ENCODE measurements at places on chromosomes 3 and 15.

DNA sequence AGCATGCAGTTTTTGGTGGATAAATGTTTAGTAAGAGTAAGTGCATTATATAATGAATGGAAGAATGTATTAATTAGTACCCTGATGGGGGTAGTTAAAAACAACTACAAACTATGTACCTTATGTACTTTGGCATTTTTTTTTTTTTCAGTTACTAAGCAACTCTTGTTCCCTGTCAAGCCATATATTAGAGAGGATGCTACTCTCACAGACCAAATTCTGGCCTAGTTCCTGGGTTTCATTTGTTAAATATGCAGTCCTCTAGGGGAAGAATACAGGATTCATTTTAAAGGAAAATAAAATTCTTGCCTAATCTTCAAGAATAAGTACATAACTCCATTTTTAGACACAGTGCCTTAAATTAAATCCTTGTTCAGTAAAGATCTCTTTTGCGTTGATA is 16.9 kb downstream of the FAM98B start:
- DNase-seq: no peak

GRCh38 chr3:144085964-144086363 is 114.3 kb downstream of the DIPK2A start:
- no peak for DNase-seq

DNA sequence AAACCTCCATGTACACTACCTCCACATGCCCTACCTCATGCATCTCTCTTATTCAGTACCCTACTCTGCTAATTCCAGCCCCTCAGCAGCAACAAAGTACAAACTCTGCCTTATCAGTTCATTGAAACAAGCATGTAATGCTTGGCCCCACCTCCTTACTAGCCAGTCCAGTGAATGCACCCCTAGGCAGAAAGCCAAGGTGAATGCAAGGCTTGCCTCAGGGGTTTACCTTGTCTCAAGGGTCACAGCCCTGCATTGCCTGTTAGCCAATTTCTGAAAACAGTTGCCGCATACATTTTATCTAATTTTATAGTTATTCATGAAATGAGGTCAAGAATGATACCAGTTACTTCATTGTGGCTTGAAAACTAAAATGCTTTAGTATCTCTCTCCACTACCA is 576.4 kb downstream of the FHIT start:
- DNase-seq: no peak

DNA sequence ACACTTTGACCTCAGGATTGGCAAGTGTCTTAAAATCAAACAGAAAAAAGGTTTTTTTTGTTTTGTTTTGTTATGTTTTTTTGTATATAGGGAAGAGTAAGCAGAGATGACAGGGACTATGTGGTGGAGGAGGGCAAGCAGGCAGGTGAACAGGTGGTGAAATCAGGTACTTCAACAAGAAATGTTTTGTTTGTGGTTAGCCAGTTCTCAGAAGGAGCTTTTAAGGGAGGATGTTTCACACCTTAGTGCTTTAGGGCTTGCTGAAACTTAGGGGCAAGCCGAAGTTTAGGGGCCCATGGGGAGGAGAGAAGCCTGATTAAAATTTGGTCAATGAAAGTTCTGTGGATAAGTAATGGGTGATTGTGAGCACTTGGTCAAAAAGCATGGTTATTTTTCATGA is 370.7 kb upstream of the SLCO3A1 start:
- no peak for DNase-seq

- DNase-seq: no peak
These were observed 2.3 kb upstream of the UACA start for GRCh38 chr15:70765504-70766281.

GRCh38 chr3:116005404-116005803 is 382.1 kb downstream of the GAP43 start:
- no peak for DNase-seq

GRCh38 chr15:63040954-63041353 is 1.6 kb upstream of the TPM1 start:
- no peak for DNase-seq

DNA sequence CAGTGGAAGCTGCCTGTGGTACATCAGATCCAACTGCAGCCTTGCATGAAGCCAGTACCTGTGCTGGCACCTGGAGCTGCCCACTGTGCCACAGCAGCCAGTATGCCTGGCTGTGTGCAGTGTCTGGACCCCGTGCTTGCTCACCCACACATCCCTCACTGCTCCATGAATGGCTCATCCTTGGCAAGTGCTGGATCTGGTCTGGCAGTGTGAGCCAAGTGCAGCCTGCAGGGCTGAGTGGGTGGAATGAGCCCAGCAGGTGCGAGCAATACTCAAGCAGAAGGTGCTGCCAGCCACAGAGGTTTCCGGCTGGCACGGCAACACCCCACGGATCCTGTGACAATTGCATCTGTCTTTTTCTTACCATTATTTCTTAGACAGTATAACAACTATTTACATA is 488.2 kb upstream of the ROBO2 start:
- no peak for DNase-seq

DNA sequence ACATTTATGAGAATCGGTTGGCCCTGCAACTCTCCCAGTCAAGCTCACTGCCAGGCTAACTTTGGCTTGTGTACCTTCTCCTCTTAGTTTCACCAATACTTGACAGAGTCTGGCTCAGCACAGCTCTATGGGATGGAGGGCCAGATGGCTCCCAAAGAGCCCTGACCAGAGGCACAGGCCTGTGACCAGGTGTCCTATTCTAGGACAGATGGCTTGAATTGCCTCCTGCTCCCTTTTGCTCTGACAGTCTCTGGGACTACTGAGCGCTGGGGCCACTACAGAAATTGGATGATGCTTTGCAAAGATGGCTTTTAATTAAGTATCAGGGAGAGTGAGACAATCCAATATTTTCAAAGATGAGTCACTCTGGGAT is 10.3 kb upstream of the ARID3B start:
- DNase-seq: no peak

- DNase-seq: no peak
These were observed 223.1 kb downstream of the RBMS3 start for GRCh38 chr3:29503958-29504357.

GRCh38 chr3:79564192-79564591 is 203.6 kb downstream of the ROBO1 start:
- no peak for DNase-seq

DNA sequence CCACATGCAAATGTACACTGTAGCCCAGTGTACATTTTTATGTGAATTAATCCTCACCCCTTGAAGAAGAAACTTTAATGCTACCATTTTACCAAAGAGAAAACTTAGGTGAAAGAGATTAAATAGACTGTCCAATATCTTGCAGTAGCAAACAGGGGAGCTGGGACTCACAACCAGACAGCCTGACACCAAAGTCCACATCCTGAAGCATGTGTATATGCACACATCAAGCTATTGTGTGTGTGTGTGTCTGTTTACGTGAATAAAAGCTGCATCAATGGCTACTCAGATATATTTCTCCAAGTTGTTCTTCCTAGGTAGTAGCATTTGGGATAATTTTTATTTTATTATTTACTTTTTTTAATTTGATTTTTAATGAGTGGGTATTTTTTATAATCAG is 6.7 kb downstream of the ANO10 start:
- no peak for DNase-seq

DNA sequence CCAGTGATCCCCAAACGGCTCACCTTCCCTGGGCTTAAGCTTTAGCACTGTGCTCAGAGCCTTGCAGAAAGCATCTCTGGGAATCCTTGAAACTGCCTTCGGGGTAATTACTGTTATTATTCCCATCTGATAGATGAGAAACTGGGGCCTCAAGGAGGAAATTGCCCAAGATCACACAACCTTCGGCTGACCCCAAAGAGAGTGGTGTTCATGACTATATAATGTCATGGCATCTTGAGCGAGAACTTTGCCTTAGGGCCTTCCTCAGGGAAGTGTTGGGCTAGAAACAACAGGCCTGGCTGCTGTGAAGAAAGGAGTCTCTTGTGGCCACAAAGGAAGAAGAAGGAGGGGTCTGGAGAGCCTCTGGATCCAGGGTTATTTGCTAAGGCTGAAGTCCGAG is 388.7 kb upstream of the CFAP20DC start:
- no peak for DNase-seq

DNA sequence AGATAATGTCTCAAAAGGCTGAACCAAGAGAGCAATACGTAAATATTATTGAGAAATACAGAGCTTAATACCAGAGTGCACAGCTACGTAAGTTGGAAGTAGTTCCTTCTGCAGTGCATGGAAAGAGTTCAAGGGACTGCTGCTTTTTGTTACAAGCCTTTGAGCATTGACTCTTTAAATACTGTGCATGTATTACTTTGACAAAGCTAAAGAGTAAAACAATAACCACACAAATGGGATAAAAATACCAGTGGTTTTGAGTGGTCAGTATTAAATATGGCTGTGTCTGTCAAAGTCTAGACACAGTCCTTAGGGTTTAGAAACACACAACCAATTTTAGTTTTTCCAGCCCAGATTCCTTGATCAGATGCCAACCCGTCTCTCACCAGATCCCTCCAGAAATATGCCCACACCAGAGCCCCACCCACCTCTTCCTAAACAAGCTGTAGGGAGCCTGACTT is 62.1 kb downstream of the SSR3 start:
- no peak for DNase-seq

DNA sequence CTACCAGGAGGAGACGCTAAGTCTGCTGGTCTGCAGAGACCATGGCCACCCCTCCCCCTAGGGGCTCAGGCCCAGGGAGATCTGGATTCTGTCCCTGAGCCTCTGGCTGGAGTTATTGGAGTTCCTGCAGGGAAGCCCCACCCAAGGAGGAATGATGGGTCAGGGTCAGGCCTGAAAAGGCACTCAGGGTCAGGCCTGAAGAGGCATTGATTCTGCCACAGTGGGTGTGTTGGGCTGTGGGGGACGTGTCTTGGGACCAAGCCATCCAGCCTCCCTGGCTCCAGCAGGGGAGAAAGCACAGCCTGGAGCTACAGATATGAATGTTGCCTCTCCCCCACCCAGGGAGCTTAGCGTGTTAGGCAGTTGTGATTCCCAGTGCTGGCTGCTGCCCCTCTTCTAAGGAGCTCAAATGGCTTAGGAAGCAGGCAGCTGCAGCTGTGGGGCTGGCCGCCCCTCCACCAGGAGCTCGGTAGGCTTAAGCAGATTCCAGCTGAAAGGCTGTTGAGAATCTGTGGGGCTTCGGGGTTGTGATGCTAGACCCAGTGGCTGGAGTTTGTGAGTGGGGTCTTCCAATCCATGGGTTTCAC is 176.7 kb downstream of the CHL1 start:
- no peak for DNase-seq

DNA sequence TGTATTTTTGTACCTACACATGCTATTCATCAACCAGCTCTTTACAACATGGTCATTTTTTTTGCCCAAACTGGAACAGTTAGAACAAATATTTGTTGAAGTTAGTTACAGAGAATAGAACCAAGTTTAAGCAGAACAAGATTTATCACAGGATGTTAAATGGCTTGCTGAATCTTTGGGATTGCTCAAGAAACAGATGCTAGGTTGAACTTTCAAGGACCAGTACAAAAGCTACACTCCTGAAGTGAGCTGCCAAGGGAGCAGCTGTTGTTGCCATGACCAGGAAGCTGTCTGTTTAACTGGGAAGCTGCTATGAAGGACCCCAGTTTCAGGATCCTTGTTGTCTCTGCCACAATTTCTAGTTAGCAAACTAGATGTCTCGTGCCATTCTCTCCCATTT is 53.7 kb downstream of the ZIC1 start:
- DNase-seq: no peak

GRCh38 chr15:92320012-92320699 is 73.5 kb upstream of the ST8SIA2 start:
- no peak for DNase-seq

GRCh38 chr15:69734699-69735098 is 282.1 kb downstream of the RPLP1 start:
- no peak for DNase-seq

- DNase-seq: no peak
These were observed 328.0 kb downstream of the NLGN1 start for GRCh38 chr3:173725507-173725906.

- DNase-seq: no peak
These were observed 37.4 kb downstream of the IFT57 start for GRCh38 chr3:108184824-108185223.

- peak; percentile 45 for DNase-seq
These were observed 85.8 kb downstream of the HMG20A start for GRCh38 chr15:77506311-77507142.

- DNase-seq: no peak
These were observed 518 bp downstream of the COLQ start for GRCh38 chr3:15520804-15521572.

- peak; percentile 20 for DNase-seq
These were observed 66.7 kb downstream of the BOC start for GRCh38 chr3:113277941-113278598.

- peak; percentile 74 for DNase-seq
These were observed 116.0 kb downstream of the XXYLT1 start for GRCh38 chr3:195154793-195155535.

DNA sequence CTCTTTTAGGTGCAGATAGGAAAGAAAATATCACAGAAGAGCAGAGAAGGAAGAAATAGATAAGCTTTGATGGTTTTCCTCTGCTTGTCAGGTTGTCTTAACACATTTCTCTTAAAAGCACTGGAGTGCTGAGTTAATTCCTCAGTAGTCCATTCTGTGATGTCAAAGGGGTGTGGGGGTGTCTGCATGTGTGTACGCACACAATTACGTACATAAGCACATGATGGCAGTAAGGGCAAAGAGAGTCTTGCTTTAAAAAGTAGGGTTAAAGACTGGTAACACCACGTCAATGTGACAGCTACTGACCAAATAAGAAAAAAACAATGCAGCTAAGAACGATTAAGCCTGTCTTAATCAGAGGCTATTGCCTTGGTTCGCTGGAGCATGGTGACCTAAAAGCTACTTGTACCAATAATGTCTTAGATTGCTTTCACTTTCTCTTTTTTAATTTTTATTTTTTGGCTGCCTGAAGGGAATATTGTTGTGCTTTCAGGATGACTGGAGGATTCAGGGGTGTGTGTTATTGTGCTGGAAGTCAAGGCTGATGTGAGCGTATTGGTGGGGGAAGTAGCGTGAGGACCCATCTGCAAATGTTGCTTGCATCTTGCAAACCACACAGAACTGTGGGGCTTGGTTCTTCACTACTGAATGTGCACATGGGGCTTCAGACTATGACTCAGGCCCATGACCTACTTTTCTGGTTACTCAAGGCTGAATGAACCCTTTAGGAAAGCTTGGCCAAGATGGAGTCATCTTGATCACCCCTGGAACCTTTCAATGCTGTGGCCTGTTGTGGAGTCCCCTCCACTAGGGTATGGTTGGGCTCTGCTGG is 417.8 kb upstream of the TPM1 start:
- DNase-seq: no peak
